AG20443 (cell line): ENCODE measurements at places on chromosomes 12 and 14.

DNA sequence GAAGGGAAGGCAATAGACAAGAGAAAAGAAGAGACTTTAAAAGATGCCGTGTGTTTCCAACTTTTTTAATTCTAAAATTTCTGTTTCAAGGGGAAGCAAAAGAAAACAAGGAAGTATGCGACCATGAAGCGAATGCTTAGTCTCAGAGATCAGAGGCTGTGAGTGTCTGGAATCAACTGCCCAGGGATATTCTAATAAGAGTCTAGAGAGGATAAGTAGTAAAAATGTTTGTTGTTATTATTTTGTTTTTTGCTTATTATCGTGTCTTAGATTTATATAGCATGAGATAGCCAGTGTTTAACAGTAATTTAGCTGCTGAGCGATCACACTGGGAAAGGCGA is 421 bp downstream of the FCF1 start:
- no peak for DNase-seq

DNA sequence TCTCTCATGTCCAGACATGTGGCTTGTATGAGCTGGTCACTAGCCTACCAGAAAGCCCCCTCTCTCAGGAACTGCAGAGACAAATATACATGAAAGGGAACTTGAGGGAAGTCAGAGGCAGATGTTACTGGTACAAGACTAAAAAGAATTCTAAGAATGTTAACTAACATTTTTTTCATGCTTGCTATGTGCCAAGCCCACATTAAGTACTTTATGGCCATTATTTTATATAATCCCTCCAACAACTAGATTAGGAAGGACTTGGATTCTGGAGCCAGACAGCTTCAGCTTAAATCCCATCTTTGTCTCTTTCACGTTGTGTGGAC is 24.6 kb downstream of the TTC9 start:
- DNase-seq = no peak

- no peak for DNase-seq
Measured at GRCh38 chr12:82034769-82035168, 275.6 kb upstream of the PPFIA2 start.

GRCh38 chr14:53896726-53897125 is 59.9 kb downstream of the BMP4 start:
- no peak for DNase-seq

- DNase-seq = no peak
Measured at GRCh38 chr12:101858361-101858760, 19.0 kb upstream of the DRAM1 start.

GRCh38 chr12:124956571-124956970 is 32.4 kb downstream of the DHX37 start:
- no peak for DNase-seq

- DNase-seq = no peak
Measured at GRCh38 chr12:116672842-116673516, 64.9 kb downstream of the SPRING1 start.

DNA sequence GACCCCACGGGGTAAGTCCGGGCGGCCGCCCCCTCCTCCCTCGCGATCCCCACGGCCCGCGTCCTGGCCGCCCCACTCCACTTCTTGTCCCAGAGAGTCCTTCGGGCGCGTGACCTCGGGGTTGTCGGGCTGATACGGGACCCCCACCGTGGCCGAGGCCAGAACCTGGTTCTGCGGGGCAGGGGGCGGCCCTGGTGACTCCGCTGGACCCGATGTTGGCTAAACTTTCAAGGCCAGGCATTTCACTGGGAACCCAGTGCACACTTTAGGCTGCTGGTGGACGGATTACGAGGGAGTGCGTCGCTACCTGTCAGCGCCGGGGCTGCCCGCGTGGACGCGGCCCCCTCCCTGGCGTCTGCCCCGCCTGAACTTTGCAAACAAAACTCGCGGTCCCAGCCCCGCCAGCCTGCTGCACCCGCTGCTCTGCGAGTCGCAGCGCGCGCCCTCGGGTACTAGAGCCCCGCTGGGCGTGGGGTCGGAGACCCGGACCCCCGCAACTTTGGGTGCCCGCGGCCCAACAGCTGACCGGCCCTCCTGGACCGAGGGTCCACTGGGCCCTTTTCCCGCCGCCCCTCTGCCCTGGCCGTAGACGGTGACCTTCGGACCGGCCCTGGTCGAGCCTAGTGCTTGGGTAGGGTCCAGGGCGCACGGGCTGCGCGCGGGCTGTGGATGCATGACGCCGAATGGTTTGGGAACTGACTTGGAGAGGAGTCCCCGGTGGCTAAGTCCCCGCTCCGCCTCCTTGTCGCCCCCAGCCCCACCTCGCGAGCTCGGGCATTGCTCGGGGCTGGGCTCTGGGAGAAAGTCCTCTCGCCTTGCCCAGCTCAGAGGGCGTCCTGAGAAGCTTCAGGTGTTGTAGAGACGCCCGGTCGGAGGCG is 624 bp downstream of the RIN3 start:
- peak; percentile 53 for DNase-seq

DNA sequence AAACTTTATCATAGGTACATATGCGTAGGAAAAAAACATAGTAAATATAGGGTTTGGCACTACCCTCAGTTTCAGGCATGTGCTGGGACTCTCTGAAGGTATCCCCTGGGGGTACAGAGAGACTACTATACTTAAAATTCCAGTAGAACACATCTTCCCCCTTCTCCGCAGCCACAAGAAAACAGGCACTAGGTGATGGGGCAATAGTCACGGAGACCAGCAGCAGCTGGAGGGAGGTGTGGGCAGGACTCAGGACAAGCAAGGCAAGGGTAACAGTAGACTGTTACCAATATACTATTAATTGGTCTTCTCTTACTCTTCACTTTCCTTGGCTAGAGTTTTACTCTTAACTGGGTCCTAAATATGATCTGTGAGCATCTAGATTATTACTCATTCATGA is 4.6 kb upstream of the PAPOLA start:
- DNase-seq = no peak

- DNase-seq = no peak
Measured at GRCh38 chr12:103397536-103397935, 98.2 kb downstream of the C12orf42 start.

- DNase-seq = no peak
Measured at GRCh38 chr12:46342562-46343033, 30.0 kb downstream of the SLC38A2 start.
